NCI-H2171 (cell line): ENCODE measurements at places on chromosomes 1 and 21.

DNA sequence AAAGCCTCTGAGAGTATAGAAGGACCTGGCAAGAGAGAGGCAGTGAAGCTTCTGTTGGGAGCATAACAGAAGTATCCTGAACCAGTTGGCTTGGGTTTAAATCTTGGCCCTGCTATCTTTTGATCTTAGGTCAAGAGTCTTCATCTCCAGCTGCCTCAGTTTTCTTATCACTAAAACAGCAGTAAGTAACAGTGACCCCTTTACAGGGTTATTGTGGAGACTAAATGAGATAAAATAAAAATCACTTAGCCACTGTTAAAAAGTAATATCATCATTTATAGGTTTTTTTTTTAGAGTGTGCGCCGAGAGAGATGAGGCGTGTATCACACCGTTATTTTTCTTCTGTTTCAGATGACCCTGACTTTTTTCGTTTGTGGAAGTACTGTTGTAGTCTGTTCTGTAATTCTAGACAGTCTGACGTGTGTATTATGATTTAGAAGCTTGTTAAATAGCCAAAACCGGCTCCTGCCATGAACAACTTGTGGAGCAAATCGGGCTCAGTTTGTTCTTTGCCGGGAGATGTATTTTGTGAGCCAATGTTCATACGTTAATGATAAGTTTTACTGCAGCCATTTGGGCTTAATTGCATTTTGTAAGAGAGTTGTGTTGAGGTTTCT lies 1.1 kb downstream of the THRAP3 start:
- DNase-seq = no peak

- no peak for DNase-seq
Measured at GRCh38 chr1:86971778-86972177, 57.3 kb downstream of the HS2ST1 start.

DNA sequence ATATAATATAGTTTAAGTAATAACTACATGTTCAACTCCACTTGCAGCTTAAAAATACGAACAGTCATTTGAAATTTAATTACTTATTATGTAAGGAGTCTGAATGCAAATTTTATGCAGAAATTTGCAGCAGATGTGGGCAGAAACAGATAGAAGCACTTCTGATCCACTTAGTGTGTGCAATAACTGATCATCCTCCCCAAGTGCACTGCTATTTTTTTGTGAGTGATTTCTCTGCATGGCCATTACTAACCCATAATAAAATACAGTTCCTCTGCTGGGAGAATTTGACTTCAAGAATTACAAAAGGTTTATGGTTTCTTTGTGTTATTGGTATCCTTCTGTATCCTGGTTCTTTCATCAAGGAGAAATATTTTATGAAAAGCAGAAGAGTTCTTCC lies 611.5 kb upstream of the RGS18 start:
- no peak for DNase-seq

DNA sequence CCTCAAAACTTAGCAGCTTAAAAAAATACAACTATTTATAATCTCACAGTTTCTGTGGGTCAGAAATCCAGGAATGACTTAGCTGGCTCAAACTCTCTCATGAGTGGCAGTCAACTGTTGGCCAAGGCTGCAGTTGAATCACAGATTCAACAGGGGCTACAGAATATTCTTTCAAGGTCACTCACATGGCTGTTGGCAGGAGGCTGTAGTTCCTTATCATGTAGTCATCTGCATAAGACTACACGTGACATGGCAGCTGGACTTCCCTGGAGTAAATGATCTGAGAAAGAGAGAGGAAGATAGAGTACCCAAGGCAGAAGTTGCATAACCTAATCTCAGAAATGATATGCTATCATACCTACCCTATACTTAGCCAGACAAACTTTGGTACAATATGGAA lies 75.2 kb upstream of the TSPAN2 start:
- no peak for DNase-seq

DNA sequence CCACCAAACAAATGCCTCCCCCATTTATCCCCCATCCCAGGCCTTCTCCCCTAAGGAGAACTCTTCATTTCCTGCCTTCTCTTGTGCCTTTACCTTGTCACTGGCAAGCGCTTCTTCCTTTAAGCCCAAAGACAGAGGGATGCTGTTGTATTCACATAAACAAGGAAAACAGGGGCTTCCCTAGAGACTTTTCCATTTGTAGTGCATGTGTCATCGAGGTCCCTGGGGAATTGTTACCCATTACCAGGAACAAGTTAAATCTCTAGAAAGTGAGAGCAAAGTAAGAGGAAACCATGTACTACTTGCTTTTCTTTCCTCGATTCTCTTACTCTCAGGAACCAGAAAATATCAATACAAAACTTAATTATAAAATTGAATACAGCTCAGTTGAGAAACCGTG lies 114.4 kb upstream of the DPT start:
- no peak for DNase-seq

DNA sequence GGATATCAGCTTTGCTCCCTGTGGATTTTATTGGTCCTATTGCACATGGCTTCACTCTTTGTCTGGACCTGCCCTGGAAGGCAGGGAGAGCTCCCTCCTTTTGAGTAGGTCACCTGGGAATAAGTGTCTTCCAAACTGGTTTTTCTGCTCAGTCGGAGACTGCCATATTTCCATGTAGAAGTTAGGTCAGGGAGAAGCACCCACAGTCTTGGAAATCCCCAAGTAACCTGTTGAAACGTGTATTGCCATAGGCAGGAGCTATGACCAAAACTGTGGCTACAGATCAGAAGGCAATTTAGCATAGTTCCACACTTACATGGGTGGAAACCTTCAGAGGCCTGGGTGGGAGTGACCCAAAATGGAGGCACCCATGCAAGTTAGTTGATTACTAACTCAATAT lies 3.5 kb upstream of the GNG12 start:
- no peak for DNase-seq

- no peak for DNase-seq
Measured at GRCh38 chr21:45370575-45370974, 34.4 kb upstream of the COL18A1 start.

GRCh38 chr1:27322569-27323240 lies 742 bp downstream of the TMEM222 start:
- DNase-seq = peak; percentile 12

DNA sequence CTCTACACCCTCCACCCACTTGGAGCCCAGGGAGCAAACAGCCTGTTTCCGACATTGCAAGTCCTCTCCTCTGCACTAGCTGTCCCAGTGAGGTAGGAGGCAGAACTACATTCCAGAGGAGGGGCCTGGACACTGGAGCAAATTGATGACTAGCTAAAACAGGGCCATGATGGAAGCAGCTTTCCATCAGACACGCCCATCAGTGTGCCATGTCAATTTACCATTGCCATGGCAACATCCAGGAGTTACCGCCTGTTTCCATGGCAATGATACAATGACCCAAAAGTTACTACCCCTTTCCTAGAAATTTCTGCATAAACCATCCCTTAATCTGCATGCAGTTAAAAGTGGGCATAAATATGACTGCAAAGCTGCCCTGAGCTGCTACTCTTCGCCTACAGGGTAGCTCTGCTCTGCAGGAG lies 647.1 kb downstream of the PTPRU start:
- no peak for DNase-seq

DNA sequence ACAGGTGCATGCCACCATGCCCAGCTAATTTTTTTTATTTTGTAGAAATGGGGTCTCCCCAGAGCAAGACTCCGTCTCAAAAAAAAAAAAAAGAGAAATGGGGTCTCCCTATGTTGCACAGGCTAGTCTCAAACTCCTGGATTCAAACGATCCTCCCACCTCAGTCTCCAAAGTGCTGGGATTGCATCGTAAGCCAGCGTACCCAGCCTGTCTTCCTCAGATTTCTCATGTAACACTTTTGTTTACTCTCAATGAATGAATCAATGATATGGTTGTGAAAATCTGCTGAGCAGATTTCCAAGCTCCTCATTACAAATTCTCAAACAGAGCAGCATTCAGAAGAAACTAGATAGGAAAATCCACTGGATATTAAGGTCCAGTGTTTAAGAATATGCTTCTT lies 6.6 kb downstream of the CMPK1 start:
- DNase-seq = no peak

GRCh38 chr1:229640455-229640854 lies 14.4 kb downstream of the URB2 start:
- peak; percentile 46 for DNase-seq

DNA sequence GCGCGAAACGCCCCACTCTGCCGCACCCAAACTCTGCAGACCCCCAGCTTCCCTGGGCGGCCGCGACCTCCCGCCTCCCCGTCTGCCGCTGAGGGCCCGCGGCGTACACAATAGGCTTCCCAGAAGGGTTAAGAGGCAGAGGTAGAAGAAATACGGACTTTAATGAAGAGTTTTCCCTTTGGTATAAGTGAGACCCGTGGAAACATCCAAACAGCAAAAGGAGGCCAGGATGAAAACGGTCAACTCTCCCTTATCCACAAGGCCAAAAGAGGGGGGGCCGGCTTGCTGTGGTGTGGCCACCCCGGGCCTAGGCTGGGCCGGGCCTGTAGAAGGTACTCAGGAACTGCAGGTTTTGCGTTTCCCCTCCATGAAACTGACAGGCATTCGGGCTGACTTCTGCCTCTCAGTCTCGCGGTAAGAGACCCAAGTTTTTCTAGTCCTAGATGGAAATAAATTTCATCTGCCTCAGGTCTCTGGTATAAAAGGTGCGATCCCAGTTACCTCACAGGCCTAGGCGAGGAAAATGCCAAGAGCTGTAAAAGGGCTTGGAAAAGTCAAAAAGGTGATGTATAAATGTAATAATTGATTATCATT lies 671 bp upstream of the PYGO2 start:
- no peak for DNase-seq

DNA sequence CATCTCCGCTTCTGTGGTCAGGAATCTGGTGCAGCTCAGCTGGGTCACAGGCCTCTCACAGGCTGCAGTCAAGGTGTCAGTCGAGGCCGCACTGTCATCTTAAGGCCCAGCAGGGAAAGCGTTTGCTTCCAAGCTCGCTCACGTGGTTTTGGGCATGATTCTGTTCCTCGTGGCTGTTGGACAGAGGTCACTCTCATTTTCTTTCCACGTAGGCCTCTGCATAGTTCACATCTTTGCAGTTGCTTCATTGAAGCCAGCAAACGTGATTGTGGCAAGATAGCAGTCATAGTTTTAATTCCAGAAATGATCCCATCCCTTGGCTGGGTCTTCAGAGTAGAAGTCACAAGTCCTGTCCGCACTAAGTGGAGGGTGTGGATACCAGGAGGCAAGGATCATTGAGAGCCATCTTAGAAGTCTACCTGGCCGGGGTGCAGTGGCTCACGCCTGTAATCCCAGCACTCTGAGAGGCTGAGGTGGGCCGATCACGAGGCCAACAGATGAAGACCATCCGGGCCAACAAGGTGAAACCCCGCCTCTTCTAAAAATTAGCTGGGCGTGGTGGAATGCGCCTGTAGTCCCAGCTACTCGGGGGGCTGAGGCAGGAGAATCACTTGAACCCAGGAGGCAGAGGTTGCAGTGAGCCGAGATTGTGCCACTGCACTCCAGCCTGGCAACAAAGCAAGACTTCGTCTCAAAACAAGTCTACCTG lies 24.5 kb downstream of the NECAP2 start:
- DNase-seq = no peak

DNA sequence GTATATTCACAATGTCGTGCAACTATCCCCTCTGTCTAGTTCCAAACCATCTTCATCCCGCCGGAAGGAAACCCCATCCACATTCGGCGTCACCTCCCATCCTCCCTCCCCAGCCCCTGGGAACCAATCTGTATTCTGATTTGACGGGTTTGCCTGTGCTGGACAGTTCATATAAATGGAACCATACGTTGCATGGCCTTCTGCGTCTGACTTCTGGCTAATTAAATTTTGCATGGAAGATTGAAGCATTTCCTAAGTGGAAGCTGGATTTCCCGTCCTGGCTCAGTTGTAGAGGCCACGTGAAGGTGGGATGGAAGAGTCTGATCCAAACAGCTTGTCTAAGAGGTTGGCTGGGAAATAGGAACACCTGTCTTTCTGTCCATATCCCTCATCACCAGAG lies 14.6 kb downstream of the SPSB1 start:
- DNase-seq = no peak

DNA sequence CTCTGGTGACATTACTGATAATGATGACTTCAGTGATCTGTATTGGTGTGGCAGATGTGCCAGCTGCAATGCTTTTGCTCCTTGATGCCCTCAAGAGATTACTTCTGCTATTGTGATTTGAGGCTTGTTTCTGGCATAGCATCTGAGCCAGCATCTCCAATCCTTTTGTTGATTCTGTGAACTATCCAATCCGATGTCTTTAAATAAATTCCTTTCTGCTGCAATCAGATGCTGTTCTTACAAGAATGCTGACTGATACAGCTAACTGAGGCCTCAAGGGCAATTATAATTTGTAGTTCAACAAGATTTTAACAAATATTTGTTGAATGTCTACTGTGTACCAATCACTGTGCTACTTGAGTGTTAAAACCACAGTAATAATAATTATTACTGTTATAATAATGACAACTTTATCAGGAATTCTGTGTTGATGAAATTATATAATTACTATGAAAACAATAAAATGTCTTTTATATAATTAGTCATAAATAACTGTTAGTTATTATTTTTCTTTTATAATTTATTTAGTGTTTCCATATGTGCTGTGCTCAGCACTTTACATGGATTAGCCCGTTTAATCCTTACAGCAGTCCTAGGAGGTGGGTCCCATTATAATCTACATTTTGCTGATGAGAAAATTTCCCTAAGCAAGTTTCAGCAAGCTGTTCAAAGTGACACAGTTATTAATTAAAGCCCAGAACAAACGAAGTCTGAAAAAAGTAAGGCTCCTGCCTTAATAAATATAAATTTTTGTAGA lies 308.2 kb downstream of the BRINP3 start:
- DNase-seq = no peak

GRCh38 chr1:20319456-20320220 lies 29.0 kb downstream of the VWA5B1 start:
- DNase-seq = no peak

DNA sequence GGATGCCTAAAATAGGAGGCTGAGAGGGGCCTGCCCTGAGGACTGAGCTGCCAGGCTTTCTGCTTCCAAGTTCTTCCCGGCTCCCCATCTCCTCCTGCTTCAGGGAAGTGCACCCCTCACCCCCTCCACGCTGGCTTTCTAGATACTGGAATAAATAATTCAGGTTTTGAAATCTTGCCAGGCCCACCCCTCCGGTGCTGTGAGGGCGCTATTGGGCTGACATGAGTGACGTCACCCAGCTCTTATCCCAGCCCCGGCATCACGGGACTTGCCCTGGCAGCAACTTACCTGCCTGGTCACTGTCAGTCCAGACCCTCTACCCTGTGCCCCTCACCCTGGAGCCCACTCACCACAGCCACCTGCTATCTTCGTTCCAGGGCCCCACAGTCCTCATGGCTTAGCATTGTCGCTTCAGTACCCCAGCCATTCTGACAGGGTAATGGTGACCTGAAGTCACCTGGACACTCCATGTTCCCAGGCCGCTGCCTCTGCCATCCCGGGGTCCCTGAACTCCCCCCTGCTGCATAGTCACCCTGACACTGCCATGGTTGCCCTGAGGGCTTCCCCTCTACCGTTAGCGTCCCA lies 819 bp upstream of the GPR3 start:
- no peak for DNase-seq

GRCh38 chr21:45941338-45941710 lies 40.2 kb upstream of the COL6A1 start:
- no peak for DNase-seq

DNA sequence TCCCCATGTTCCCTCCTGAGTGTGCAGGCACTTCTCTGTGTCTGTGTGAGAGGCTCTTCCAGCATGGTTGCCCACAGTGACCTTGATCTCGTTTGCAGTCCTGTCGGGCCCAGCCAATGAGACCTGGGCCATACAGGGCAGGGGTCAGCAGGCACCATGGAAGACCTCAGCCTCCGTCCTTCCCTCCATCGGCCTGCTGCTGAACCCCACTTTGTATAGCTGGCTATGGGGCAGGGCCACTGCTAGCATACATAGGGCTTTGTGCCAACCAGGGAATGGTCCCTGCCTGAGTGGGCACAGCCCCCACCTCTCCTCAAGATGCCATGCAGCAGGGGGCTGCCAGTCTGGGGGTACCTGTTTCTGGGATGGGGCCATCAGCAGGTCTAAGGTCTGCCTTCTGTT lies 3.8 kb downstream of the C1orf35 start:
- DNase-seq = no peak
